ENCODE measurements at places on chromosomes 6 and 20.

DNA sequence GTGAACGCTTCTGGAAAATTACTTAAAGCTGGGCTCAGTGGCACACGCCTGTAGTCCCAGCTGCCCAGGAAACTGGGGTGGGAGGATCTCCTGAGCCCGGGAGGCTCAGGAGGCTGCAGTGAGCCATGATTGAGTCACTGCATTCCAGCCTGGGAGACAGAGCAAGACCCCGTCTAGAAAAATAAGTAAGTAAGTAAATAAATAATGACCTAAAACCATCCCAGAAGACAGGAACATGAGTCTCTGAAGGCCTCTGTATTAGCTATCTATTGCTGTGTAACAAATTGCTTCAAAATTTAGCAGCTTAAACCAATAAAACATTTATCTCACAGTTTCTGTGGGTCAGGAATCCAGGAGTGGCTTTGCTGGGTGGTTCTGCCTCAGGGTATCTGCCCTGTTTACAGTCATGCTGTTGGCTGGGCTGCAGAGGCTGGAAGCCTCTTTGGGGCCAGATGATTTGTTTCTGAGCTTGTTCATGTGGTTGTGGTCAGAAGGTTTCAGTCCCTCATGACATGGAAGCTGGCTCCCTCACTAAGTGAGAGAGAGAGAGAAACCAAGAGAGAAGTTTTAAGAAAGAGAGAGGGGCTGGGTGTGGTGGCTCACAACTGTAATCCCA, 48.4 kb upstream of the NCOA3 start:
- DNase-seq = no peak

- no peak for DNase-seq
Observed at GRCh38 chr20:32841174-32841573, 17.5 kb upstream of the EFCAB8 start.

DNA sequence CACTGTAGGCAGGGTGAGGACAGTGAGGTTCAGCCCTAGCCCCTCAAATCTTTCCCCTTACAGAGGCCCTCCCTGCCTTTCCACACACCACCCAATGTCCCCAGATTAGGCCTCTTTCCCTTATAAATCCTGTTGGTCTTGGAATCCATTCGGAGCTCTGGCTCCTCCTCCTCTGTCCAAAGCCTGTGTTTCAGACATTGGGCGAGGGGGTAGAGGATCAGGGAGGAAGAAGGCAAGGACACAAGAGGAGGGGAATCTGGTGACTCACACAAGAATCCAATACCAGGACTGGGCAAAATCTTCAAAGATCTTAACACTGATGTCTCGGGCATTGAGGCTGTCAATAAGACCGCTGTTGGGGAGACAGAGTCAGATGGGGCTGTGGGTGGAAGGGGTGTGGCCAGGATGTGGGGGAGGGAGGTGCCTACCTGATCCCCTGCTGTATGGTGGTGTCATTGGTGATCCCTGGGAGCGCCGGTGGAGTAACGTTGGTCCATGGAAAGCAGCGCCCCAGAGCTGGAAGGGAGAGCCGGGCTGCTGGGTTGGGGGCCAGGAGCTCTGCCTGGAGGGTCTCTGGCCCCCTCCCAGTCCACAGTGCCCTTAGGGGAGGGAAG, 7.6 kb downstream of the SLC44A4 start:
- DNase-seq = no peak

- DNase-seq = no peak
Observed at GRCh38 chr6:44049163-44049988, 77.9 kb downstream of the MRPL14 start.

DNA sequence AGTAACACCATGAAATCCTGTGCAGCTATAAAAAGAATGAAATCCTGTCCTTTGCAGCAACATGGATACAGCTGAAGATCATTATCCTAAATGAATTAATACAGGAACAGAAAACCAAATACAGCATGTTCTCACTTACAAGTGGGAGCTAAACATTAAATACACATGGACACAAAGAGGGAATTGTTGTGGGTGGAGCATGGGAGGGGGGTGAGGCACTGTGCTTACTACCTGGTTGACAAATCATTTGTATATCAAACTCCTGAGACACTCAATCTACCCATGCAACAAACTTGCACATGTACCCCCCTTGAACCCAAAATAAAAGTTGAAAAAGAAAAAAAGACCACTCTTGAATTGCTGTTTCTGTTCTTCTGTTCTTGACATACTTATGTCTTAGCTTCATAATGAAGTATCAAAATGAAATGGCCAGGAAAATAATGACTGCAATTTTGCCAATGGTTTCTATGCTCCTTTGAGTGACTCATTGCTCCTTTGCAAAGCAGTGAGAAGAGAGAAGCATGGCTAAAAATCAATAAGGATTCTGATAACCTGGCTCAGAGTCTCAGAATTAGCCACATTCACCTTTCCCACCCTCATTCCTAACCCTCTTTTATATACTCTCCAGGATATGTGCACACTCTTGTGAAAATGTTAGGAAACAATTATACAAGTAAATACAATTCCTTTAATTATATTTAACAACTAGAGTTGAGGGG, 71.0 kb downstream of the CYP39A1 start:
- no peak for DNase-seq

DNA sequence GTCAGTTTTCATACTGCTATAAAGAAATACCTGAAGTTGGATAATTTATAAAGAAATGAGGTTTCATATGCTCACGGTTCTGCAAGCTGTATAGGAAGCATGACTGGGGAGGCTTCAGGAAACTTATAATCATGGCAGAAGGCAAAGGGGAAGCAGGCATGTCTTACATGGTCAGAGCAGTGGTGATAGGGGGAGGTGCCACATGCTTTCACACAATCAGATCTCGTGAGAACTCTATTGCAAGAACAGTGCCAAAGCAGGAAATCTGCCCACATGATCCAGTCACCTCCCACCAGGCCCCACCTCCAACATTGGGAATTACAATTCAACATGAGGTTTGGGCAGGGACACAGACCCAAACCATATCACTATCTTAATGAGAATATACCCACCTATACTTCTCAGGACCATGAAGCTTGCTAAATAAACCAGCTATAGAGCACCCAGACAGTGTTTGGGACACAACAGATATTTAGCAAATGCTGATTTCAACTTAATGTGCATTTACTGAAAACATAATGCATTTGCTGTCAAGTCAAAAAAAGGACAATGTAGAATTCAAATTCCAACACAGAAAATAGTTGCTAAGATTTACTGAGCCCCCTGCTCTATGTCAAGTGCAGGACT, 63.8 kb downstream of the TNFRSF21 start:
- no peak for DNase-seq

DNA sequence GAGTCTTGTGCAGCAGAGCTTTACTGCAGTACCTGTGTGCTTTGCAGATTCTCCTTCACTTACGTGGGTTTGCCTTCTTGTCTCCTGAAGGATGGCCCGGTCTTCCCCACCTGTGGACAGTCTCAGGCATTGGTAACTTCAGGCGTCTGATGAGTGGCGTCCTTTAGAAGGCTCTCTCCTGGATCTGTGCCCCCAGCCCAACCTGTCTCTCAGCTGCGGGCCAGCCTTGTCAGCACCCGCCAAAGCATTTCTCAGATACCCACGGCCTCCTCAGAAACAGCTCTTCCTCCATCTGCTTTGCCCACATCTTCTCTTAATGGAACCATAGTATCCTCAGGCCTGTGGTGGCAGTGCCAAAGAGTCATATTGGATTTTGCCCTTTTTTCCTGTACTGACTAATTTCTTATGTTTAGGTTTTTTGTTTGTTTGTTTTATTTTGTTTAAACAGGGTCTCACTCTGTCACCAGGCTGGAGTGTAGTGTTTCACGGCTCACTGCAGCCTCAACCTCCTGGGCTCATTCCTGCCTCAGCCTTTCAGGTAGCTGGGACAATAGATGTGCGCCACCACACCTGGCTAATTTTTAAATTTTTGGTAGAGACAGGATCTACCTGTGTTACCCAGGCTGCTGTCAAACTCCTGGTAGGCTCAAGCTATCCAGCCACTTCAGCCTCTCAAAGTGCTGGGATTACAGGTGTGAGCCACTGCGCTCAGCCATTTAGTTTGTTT, 96.6 kb downstream of the ARID1B start:
- DNase-seq = no peak

DNA sequence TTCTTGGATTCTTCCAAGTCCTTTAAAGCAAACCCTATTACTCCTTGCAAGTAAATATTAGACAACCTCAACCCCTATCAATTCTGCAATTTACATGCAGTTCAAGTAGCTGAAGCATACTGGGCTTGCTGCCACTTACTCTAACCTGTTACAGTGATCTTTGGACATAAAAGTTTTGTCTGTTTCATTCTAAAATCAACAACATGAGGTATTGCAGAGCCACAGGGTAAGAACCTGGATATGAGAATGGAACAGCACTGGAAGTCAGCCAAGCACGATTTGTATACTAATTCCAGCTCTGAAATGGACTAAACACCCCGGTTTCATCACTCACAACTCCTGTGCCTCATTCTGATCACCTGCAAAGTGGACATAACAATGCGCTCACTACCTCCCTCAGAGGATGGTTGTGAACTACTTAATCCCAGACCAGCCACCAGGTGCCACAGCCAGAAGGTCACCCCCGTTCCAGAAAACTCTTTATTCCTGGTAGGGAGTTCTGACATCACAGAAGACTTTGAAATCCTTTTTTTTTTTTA, 270.0 kb downstream of the ADGB start:
- no peak for DNase-seq

- no peak for DNase-seq
Observed at GRCh38 chr6:169896826-169897456, 145.5 kb downstream of the ERMARD start.

- no peak for DNase-seq
Observed at GRCh38 chr6:122947355-122947754, 48.7 kb upstream of the CLVS2 start.

DNA sequence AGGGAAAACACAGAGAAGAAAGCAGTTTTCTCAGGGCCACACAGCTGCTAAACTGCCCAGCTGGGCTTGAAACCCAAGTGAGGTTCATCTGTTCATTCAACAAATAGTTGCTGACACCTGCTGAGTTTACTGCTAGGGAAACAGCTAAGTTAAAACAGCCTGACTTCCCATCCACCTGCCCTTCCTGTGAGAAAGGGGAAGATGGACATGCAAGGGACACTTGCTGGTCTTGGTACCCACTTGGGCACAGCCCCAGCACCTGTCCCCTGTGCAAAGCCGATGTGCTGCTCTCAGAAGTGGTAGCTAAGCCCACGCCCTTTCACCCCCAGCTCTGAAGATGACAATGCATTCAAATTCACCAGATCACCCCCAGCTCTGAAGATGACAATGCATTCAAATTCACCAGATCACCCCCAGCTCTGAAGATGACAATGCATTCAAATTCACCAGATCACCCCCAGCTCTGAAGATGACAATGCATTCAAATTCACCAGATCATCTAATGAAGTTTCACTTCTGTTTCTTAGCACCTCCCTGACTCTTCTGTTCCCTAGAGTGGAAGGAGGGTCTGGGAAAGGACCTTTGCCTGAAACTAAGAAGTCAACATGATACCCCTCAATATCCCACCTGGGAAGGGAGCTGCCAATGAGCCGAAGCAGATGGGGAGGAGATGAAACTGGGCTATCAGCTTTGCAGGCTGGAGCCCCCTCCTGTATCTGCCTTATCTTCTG, 46.0 kb upstream of the TOP1 start:
- no peak for DNase-seq

DNA sequence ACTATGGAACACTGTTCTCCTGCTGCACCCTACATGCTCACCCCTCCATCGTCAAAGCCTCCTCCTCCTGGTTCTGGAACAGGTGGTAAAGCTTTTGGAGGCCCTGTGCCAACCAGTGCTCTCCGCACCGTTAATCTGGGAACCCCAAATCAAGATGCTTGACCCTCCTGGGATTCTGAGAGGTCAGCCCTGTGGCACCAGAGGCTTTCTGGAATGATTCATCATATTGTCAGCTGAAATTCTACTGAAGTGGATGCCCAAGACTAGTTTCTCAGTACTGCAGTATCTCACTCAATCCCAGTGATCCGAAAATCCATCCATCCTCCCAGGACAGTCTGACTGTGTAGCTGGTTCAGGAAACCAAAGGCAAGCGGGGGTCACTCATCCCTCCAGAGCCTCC, 92.7 kb downstream of the TRERF1 start:
- DNase-seq = no peak

GRCh38 chr6:7954477-7955200, 44.1 kb upstream of the TXNDC5 start:
- DNase-seq = no peak

DNA sequence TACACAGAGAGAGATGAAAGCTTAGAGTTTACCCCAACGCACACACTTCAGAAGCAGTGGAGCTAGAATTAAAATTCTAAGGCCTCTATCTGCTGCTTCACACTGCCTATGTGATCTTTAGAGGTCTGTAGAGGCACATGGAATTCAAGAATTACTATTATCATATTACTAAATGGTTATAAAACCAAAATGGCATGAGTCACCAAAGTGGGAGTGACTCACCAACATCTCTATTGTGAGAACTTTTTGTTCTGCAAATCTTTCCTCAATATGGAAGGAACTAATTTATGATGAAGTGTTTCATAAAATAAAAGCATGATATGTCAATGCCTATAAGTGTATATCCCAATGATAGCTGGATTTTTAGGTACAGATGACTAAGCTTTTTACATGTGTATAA, 28.5 kb upstream of the TMEM244 start:
- peak; percentile 2 for DNase-seq

DNA sequence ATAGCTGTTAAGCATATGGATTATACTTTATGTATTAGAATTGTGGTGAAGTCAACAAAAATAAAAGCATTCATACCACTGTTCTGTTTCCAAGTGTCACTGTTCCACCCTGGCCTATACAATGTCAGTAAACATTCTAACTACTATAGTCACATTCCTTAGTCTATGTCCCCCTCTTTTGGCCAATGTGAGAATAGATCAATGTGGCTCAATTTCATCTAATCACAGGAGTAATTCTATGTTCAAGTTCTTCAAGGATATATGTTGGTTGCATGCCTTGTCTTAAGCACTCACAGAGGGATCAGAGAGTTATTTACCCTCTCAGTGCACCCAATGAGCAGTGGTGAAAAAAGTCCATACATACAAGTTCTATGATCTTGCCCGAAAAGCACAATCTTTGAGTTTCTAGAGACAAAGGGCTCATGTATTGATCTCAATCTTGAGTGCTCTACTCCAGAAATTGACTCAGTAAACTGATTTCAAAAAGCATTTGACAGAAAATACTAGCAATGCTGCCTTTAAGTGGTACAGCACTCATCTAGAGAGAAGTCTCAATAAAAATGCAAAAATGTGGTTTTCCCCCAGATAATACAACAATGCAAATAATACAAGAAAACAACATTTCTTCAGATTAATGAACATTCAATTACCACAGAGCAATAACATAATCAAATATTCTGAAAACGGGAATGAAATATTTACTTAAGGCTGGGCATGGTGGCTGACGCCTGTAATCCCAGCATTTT, 16.5 kb downstream of the SMLR1 start:
- no peak for DNase-seq
